GM06990 (cell line): ENCODE measurements at places on chromosomes 13 and 19.

GRCh38 chr19:8028951-8029491, 23.5 kb upstream of the CCL25 start:
- DNase-seq = no peak

- no peak for DNase-seq
Measured at GRCh38 chr13:28426381-28426780, 68.5 kb downstream of the FLT1 start.

- peak; percentile 64 for DNase-seq
Measured at GRCh38 chr13:113584870-113585671, 518 bp downstream of the TFDP1 start.

- no peak for DNase-seq
Measured at GRCh38 chr19:11833541-11833940, 15.0 kb upstream of the ZNF439 start.

- DNase-seq = peak; percentile 41
Measured at GRCh38 chr19:4639531-4640246, 373 bp downstream of the TNFAIP8L1 start.

DNA sequence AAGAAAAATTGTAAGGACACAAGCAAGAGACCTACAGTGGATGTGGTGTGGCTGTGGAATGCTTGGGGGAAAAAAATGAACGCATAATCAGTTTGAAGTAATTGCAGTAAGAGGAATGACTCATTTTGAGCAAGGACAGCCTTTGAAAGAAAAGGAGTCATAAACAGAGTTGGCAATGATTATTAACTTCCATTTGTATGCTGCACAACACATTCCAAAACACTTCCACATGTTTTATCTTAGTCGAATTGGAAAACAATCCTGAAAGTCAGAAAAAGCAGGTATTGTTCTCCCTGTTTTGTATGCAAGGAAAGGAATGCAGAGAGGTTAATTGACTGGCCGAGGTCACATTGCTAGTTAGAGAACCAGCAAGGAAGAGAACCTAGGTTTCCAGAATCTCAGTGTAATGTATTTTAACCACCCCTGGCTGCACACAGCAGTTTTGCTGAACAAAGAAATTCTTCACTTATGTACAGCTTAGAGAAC, 630.0 kb upstream of the MIR17HG start:
- DNase-seq = no peak

- DNase-seq = peak; percentile 11
Measured at GRCh38 chr13:50126263-50126992, 111.2 kb downstream of the KCNRG start.

DNA sequence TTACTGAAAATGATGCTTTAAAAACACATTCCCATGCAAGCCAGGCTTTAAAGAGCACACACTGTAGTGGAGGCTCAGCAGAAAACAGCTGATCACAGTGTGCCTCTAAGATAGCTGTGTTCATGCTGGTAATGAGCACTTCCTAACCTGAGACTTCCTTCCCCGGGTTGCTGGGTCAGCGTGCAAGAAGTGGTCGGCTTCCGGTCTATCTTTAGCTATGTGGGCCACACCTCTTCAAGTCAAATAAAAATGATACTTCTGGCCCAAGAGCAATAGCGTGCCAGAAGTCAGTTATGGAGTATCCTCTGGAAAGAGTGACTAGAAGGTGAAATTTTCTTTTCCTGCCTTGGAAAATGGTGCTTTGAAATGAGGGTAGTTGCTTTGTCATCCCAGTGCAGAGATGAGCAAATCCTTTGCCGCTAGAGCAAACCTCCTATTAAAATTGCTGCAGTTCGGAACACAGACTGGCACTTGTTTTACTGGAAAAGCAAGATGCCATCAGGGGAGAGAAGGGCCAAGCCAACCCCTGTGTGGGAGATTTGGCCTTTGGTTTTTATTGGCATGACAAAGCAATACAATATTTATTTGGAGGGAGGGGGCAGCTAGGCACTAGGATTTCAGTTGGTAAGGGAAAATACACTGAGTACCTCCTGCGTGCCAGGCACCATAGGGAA, 64.2 kb downstream of the ARHGAP35 start:
- no peak for DNase-seq

DNA sequence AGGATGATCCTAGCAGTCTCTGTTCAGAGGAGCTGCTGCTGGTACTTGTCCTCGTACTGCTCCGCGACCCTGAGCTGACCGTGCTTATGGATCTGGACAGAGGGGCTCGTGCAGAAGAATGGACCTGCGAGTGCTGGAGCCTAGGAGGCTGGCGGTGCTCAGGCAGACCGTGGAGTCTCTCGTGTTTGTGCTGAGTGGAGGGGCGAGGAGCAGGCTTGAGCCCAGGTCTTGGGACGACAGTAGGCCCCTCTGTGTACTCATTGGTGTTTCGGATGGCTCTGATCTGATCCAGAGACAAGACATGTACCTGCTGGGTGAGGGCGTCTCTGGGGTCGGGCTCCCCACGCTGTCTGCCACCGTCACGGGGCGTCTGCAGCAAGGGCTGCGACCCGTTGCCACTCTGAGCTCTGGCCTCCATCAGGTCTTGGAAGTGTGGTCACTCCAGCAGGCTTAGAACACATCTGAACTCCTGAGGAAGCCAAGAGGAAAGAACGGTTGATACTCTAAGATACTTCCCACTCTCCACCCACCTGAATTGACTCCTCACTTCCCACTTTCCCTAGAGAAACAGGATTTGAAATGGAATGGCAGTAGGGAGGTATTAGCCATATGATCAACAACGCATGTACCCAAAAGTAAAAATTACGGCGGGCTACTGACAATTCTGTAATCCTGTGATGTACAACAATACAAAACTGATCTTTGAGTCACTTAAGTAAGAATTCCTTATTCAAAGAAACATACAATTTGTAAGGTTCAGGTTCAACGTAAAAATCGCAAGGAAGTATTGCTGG, 3.4 kb downstream of the SPRY2 start:
- DNase-seq = no peak

DNA sequence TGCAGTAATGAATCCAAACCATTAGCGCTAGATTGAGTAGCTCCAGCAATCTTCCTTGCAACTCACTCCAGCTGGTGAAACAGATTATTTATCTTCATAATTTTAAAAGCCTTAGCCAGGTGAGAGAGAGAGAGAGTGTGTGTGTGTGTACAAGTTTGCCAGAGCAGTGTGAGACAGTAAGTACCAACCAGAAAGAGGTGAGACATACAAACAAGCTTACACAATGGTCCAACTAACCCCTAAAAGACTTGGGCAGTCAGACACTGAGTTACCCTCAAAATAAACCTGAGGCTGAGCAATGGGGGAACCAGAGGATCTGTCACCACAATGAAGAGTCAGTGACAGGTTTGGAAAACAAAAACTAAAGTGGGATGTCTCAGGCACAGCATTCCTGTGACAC, 8.1 kb upstream of the THSD1 start:
- no peak for DNase-seq

GRCh38 chr19:2494447-2495129, 18.7 kb downstream of the GADD45B start:
- DNase-seq = peak; percentile 75

DNA sequence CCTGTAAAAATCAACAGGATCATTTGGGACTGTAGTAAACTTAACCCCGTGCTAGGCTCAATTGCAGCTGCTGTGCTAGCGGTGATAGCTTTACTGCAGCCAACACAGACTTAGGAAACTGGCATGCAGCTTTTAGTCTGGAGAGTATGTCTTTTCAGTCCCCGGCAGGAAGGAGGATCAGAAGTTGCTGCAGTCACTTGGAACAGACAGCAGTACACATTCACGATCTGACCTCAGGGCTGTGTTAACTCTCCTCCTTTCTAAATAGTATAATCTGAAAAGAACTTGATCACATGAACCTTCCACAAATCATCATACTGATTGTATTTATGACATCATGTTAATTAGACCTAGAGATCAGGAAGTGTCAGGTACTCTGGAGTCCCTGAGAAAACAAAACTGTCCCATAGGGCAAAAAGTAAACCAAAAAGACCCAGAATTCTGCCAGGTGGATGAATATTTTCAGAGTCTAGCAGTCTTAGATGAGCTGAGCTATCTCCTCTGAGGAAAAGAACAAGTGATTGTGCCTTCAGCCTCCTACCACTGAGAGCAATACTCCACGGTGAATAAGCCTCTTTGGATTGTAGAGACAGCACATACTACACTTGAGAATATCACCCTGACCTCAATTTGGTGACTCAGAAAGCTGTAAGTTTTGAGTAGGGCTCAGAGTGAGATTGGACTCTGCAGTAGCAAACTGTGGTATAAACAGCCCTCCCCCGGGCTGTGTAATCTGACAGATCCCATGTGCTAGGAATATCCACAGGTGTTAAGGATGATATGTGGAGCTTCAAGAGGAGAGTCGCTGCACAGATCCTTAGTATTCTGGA, 181.0 kb upstream of the GPR12 start:
- no peak for DNase-seq

DNA sequence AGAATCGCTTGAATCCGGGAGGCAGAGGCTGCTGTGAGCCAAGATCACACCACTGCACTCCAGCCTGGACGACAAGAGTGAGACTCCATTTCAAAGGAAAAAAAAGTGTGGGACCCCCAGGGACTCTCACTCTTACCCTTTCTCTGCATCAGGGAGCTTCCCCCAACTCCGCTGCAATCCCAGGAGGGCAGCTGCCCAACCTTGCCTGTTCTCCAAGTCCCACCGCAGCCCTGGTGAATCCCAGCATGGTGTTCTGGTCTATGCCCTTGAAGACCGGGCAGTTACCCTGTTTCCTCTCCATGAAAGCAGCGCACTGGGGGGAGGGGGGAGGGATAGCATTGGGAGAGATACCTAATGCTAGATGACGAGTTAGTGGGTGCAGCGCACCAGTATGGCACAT, 35.7 kb upstream of the DPRX start:
- DNase-seq = no peak

- no peak for DNase-seq
Measured at GRCh38 chr19:15035795-15036311, 13.4 kb upstream of the CASP14 start.

GRCh38 chr19:20103091-20103740, 25.4 kb downstream of the ZNF90 start:
- DNase-seq = no peak

DNA sequence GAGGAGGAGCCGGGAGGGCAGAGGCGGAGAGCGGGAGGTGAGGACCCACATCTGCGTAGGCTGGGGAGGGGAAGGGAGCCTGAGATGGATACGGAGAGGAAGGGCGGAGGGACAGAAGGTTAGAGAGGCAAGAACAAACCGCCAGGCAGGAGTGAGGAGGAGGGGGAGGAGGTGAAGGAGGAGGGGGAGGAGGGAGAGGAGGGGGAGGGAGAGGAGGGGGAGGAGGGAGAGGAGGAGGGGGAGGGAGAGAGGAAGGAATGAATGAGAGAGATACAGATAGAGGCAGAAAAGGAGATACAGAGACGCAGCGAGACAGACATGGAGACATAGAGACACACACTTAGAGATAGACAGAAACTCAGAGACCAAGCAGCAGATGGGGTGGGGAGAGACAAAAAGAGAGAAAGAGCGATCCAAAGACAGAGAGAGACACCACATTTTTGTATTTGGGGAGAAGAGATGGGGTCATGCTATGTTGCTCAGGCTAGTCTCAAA, 782 bp upstream of the CA11 start:
- no peak for DNase-seq
